ENCODE measurements at places on chromosomes 5 and 9. TPM values are rescaled to one million over a fixed set of nuclear protein-coding genes. Genes with fewer than 3 reads are reported as not detected.
A peak's percentile ranks its signal among the peaks of the same experiment; 100 is the strongest.

DNA sequence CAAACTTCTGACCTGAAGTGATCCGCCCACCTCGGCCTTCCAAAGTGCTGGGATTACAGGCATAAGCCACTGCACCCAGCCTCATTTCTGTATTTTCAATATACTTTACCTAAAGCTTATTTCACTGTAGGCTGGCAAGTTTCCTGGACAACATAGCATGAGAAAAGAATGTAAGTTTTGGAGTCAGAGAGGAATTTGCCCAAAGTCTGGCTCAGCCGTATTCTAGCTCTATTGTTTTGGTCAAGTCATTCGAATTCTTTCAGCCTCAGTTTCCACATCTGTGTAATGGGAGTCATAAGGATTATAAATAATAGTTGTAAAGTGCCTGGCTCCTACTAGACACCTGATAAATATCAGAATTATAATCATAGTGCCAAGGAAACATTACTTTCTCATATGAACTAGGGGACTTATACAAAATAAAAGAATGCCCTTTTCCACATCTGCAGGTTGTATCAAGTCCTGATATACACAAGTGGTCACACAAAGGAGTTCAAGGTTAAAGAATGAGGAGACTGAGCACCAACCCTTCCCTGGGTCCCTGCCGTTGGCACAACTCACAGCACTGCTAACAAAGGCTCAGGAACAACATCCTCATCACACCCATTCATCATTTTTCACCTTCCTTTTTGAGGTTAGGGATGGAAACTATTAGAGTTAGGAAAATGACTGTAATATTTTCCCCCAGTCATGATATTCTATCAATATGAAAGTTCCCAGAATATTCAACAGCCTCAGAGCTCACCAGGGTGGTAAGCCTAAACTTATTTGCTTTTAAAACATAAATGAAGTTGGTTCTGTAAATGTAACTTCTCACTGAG is 34.6 kb upstream of the RAI14 start:
- DNase-seq: no peak

GRCh38 chr5:32869216-32869615 is 158.1 kb downstream of the NPR3 start:
- no peak for DNase-seq

DNA sequence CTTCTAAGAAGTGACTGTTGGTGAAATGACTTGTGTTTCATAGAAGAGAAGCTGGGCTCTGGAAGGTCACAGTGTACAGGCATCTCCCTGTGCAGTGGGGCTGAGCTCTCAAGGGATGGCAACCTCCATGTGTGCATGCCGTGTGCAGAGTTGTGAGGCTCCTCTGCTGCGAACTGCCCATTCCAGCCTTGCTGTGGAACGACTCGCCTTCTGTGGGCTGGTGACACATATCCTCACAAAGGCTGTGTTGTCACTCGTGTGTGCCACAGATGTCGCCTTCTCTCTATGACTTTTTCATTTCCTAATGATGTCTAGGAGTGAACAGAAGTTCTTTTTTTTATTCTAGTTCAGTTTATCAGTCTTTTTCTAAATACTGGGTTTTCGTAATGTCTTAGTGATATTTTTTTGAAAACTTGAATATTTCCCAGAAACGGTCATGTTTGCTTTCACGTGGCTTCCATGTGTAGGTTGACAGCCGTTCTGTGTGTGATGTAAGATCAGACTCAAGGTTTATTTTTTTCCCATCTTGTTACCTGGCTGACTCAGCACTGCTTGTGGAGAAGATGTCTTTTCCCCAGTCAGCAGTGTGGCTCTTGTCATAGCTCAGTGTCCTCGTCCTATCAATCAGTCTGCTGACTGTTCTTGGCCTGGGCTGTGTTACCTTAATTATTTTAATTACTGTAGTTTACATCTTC is 57.3 kb upstream of the CACNA1B start:
- no peak for DNase-seq

GRCh38 chr9:91734371-91734981 is 215.6 kb downstream of the ROR2 start:
- DNase-seq: peak; percentile 78

DNA sequence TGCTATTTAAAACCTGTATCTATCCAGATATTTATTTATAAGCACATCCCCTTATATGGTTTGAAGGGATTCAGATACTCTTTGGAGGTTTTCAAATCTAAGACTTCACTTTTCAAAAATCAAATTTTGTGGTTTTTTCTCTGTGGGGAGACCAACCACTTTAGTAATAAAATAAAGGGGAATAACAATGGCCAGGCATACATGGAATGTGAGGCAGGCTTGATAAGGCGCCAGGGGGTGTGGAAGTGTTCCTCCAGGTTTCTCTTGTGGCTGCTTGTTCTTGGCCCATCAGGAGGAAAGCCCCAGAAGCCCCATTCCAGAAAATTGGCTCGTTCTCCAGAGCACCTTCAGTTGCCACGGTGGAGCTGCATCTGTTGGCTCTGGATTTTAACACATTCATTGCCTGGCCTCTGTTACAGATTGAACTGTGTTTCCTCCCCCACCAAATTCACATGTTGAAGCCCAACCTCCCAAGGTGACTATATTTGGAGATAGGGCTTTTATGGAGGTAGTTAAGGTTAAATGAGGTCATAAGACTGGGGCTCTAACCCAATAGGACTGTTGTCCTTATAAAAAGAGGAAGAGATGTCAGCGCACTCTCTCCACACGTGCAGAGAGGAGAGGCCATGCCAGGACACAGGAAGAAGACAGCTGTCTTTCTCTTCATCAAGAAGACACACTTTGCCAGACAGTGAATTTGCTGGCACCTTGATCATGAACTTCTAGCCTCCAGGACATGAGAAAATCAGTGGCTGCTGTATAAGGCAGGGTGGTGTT is 195.9 kb downstream of the TMEM38B start:
- no peak for DNase-seq

- no peak for DNase-seq
Observed at GRCh38 chr9:29332789-29333188, 1759.5 kb upstream of the C9orf72 start.

Gene DMRT3
- total RNA-seq: not detected

Measured in ureter (tissue), 1 donor.